ENCODE measurements at places on chromosomes 6 and 20. TPM values are rescaled to one million over a fixed set of nuclear protein-coding genes. Genes with fewer than 3 reads are reported as not detected.

The SLC13A3 gene
- total RNA-seq = 2.4 TPM

The CLVS2 gene
- total RNA-seq = not detected

The ANKRD66 gene
- not detected for total RNA-seq

The SYCP2 gene
- 1.6 TPM for total RNA-seq

The NHSL1 gene
- total RNA-seq = 18.5 TPM

The LGSN gene
- not detected for total RNA-seq
